ENCODE measurements at places on chromosomes 4 and X.
A peak's percentile ranks its signal among the peaks of the same experiment; 100 is the strongest.

DNA sequence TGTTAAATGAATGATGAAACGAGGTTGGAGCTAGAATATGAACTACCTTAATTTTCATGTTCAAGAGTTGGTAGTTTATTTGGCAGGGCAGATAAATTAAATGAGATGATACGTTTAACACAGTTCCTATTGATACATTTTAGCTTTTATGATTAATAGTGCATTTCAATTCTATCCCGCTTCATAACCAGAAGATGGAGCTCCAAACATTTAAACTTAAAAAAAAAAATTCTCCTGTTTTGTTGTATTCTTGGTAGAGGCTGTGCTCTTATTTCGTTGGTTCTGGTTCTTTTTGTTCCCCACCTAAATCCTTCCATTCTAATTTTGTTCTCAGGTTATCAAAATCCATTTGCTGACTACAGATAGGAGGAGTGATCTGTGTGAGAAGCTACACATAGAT is 71.8 kb upstream of the PTPN13 start:
- DNase-seq = no peak

- DNase-seq = no peak
Observed at GRCh38 chrX:86194758-86195157, 46.5 kb downstream of the DACH2 start.

- DNase-seq = no peak
Observed at GRCh38 chr4:56742080-56742871, 61.2 kb upstream of the HOPX start.

- DNase-seq = no peak
Observed at GRCh38 chrX:5976332-5976731, 252.3 kb downstream of the NLGN4X start.

DNA sequence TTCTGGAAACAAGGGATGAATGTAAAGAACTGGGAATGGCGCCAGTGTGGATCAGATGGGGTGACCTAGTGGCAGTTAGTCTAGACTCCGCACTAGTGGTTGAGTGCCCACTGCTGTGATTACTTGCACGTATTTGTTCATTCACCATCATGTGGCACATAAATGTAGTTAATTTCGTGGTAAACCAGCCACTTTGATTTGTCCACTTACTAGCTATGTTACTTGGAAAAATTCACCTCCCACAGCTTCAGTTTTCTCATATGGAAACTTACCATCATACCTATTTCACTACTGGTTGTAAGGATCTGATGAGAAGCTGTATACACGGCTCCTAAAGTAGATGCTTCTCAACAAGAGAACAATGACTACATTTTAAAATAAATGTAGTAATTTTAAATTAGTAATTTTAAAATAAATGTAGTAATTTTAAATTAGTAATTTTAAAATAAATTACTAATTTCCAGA is 394 bp upstream of the DYNLT3 start:
- no peak for DNase-seq

- no peak for DNase-seq
Observed at GRCh38 chr4:114807357-114807756, 208.8 kb downstream of the UGT8 start.

DNA sequence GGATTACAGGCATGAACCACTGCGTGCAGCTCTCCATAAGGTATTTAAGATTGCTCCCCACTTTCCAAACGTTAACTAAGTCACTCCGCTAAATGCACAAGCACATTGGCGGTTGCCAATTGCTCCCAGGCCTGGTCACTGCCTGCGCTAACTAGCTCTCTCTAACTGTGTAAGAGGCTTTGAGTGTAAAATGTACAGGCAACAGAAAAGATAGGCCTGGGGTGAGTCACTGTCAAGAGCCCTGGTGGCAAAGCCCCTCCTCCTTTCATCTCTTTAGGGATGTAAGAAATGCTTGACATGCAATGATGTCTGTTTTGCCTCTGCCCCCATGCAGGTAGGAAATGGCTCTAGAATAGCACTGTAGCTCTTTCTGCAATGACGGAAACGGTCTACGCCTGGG is 329.7 kb upstream of the GATB start:
- no peak for DNase-seq

DNA sequence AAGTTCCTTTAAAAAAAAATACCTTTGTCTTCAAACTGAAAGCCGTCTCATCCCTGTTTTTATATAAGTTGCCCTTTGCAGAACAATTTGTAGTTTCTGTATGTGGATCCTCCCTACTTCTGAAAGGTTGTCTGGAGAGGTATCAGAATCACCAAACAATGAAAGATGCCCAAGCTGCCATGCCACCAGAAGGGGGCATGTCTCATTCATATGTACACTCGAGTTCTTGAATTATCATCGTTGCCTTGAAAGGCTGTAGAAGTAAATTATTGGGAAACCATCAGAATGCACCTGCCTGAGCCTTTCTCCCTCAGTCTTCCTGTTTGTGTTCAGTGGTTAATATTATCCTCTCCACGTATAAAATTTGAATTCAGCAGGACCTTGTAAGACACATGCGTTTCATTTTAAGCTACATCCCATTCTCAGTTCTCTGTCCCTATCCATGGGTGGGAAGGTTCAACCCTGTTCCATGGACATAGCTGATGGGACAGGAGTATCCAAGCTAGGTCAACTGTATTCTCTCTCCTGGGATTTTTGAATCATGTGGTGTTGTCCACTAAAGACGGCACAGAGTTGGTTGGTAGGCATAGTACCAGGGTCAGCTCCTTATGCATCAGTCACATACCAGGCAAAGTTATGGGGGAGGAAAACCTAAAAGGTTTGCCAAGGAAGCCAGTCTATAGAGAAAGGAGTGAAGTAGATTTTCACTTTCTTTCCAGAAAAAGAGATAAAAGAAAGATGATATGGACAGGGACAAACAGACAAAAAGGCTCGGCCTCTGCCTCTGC is 24.0 kb downstream of the GALNT7 start:
- no peak for DNase-seq

- DNase-seq = no peak
Observed at GRCh38 chr4:184408021-184408683, 66.2 kb downstream of the IRF2 start.

DNA sequence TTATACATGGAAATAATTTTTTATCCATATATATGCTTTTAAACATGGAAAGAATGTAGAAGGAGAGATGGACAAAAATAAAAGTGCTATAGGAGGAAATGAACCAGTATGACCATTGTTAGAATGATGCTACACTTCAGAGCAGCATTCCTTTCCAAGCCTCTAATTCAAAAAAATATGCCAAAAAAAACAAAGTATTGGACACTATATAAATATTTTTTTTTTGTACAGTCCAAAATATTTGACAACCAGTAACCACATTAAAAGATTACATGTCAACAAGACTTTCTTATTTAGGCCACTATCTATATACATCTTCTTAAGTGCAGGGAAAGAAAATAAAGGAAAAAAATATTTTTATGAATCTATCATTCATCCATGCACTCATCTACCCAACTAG is 198.6 kb downstream of the LRBA start:
- DNase-seq = no peak

- peak; percentile 33 for DNase-seq
Observed at GRCh38 chrX:120365320-120365719, 3.4 kb downstream of the ATP1B4 start.
